NCI-H1930 (cell line): ENCODE measurements at places on chromosomes 5 and 9.

GRCh38 chr9:77014597-77015263 lies 4.7 kb upstream of the FOXB2 start:
- no peak for DNase-seq

GRCh38 chr5:132260714-132261551 lies 3.4 kb downstream of the PDLIM4 start:
- DNase-seq: no peak

- DNase-seq: no peak
Measured at GRCh38 chr9:130901498-130902203, 5.0 kb upstream of the QRFP start.

GRCh38 chr9:105331160-105331559 lies 86.7 kb downstream of the SLC44A1 start:
- no peak for DNase-seq

DNA sequence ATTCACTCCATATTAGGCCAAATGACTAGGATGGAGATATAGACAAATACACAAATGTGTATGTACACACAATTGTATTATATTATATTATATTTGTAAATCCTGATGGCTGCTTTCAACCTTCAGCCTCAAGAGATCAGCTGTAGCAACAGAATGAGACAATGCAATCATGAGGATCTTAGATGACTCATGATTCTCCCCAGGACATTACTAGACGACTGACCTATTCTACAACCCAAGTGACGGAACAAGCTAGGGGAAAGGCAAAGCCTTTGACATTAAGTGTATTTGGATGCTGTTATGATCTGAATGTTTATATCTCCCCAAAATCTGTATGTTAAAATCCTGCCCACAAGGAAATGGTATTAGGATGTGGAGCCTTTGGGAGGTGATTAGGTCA lies 66.5 kb downstream of the COX7C start:
- no peak for DNase-seq

DNA sequence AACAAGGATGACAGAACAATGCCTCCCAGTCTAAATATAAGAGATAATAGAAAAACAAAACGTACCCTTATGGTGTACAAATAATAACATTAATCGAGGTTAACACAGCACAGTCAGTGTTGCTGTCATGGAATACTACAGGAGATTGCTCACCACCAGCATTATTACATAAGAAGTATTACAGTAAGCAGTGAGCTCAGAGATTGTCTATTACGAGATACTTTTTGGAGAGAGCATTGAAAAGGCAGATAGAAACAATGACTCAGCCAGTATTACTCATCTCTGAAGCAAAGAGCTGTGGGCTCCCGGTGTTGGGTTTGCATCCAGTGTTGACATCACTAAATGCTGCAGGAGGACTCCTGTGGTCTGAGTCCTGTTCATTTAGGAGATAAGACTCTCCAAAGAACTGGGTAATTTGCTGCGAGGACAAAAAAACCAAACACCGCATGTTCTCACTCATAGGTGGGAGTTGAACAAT lies 191.9 kb upstream of the SEMA6A start:
- no peak for DNase-seq

GRCh38 chr5:41815261-41815660 lies 55.0 kb downstream of the OXCT1 start:
- no peak for DNase-seq

DNA sequence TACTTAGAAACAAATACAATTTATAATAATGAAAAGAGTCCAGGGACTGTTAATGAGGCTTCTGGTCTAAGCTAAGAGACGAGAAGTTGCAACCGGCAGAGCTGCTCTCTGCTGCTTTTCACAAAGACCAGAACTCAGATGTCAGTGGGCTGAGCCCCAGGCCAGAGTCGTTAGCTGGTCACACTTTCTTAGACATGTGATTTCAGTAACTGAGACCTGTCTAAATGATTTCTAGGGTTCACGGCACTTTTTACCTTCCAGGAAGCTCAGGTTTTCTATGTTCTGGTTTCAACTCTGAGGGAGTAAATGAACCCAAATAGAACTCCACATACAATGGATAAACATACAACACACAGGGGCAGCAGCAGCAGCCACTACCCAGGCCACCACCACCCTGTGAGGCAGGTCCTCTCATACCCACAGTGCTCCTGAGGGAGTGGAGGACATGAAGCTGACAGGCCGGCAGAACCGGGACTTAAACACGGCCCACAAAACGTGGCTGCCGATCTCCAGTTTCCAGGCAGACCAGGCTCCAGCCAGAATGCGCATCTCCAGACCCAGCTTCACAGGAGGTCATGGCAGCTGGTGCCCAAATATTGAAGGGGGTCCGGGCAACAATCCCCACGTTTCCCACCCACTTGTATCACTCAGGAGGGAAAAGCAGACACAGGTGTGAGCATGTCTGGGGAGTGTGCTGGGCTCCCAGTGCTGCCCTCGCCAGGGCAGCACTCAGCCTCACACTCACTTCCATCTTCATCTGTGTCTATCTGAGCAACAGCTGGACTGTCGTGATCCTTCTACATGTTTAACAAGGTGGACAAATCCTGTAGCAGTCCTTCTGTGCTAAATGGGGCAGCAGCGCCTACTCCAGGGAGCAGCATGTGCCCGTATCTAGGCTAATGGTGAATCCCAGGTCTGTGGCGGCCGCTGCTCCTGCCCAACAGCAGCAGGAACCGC lies 38.8 kb downstream of the IARS1 start:
- DNase-seq: no peak

- DNase-seq: no peak
Measured at GRCh38 chr9:84799251-84799650, 129.7 kb downstream of the NTRK2 start.

GRCh38 chr5:148179234-148179824 lies 11.0 kb downstream of the SPINK14 start:
- DNase-seq: no peak

- no peak for DNase-seq
Measured at GRCh38 chr5:11757661-11758060, 146.6 kb downstream of the CTNND2 start.

GRCh38 chr9:136090768-136091581 lies 4.1 kb downstream of the NACC2 start:
- DNase-seq: no peak

GRCh38 chr5:68332556-68332955 lies 117.0 kb downstream of the PIK3R1 start:
- DNase-seq: no peak

DNA sequence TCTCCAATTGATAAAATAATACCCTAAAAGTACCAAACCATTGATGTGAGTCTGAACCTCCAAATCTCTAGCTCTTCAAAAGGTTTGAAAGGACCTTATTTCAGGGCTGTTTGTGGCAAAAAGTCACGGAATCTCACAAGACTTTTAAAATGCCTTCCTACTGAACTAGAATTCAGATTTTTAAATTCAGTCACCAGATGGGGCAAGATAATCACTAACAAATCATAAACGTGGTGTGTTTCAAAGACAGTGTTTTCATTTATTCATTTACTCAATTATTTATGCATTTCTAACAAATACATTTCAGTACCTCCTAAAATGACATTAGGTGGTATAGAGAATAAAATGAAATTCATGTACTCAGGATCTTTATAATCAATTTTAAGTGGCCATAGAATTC lies 68.2 kb upstream of the SMC2 start:
- no peak for DNase-seq

GRCh38 chr5:36156121-36156601 lies 4.2 kb downstream of the SKP2 start:
- no peak for DNase-seq

GRCh38 chr5:133581918-133582317 lies 30.4 kb downstream of the FSTL4 start:
- no peak for DNase-seq

GRCh38 chr9:77802515-77803293 lies 154.6 kb upstream of the GNA14 start:
- peak; percentile 26 for DNase-seq

DNA sequence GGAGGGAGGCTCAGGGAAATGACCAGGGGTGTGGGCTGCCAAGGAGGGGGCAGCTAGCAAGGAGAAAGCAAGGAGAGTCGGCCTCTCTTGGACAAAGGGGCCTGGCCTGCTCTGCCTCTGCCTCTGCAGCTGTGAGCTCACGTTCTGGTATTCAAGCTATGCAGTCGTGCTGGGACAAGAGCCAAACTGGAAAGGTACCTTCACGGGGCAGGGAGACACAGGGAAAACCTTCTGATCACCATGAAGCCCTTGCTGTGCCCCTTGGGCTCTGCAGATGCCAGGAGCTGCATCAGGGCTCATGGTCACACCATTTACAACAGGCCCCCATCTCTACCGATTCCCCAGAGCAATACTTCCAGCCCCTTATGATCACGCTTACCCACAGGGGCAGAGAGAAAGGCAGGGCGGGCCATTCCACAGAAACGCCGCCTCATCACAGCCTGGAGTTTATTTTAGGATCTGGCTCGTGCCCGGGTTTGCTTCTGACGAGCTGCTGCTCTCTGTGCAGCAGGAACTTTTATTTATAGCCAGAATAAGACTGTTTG lies 63.2 kb downstream of the PRRT1B start:
- DNase-seq: no peak

DNA sequence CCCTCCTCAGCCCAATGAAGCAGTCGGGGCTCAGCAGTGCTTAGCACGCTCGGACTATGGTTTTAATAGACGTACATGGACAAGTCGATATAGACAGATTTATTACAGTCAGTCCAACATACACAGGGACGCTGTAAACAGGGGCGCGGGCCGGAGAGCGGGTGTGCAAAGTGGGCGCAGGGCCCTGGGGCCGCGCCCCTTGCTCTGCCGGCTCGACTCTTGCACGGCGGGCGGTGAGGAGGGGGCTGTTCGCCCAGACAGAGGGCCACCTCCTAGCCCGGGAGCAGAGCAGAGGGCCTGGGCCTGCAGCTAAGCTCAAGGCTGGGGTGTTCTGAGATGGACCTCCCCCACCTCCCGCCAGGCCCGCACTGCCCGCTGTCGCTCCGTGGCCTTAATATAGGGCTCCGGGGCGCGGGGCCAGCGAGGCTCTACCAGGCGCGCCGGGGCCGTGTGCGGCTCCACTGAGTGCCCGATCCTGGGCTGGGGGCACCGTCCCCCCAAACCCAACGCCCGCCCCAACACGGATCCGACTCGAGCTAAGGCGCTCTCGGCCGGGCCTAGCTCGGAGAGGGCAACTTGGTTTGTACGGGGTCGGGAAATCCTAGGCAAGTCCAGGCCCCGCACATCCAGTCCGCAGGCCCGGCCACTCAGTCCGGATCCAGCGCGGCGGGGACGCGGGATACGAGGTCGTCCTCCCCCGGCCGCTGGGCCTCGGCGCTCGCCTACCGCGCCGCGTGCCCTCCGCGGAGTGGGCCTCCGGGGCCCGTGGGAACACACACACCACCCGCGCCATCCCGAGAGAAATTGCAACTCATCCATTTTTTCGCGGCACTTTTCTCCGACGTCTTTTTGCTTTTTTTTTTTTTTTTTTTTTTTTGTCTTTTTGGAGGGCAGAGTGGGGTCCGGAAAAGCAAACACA lies 6.1 kb downstream of the PITX1 start:
- no peak for DNase-seq

- DNase-seq: no peak
Measured at GRCh38 chr9:78295731-78296130, 1.2 kb upstream of the PSAT1 start.

DNA sequence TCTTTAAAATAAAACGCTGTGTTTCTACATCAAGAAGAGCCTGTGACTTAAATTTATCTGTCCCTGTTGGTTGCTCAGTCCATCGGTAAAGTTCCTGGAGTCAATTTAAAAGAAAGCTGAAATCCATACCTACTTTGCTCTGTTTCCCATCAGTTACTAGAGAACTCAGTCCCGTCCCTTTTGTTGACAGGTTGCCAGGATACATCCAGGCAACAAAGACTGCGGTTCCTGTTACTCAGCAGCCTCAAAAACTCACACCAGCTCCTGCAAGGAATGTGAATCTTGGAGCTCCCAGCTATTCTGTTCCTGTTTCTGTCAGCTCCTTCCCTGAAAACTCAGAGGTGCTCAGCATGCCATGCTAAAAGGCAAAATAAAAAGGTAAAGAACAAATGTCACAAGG lies at the start of gene ZNF474:
Gene ZNF474, plus strand, starts transcription at position 241 of the 400 bp plus-strand sequence. CDS start 22,445 bp downstream, outside the sequence.
- DNase-seq: no peak

- no peak for DNase-seq
Measured at GRCh38 chr9:73118898-73119554, 32.6 kb upstream of the ANXA1 start.

- no peak for DNase-seq
Measured at GRCh38 chr5:138696501-138696900, 56.7 kb upstream of the CTNNA1 start.

DNA sequence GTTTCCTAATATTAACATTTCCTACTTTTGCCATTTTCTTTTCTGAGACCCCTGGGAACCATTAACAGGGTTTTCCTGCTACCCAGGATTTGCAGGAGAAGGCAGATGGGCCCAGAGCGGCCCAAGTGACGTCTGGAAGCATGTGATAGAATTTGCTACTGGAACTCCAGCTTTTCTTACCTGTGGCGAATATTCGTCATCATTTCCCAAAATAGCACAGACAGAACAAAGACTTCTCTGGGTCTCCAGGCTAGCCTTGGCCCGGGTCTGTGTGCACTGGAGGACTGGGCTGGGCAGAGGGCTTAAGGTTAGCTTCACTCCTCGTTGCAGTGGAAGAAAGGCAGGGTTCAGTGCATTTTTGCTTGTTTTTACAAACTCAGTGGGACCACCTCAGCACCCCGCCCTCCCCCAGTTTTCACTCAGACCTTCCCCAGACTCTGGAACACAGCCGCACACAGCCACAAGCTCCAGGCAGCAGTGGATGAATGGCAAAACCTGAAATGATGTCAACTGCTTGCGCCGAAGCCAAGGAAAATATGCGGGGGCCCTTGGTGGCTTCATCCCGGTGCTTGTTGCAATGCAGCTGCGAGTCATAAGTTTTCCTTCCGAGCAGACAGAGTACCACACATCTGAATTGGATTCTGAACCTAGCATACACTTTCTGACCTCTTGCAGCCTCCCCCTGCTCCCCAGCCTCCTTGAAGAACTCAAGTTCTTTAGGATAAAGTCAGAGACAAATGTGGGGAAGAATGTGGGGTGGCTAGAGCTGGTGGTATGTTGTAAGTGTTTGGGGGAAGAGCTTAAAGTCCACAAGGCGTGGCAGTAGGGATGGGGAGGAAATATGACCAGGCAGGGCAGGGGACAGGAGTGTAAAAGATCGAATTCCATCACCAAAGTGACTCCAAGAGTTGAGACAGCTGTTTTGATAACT lies 586.0 kb downstream of the CCDC171 start:
- DNase-seq: no peak
